ENCODE measurements at places on chromosomes 16 and 17.
A peak's percentile ranks its signal among the peaks of the same experiment; 100 is the strongest.

GRCh38 chr17:17815436-17816200 is 21.2 kb downstream of the SREBF1 start:
- DNase-seq, result no peak

- DNase-seq, result no peak
Observed at GRCh38 chr17:75498726-75499213, 16.6 kb downstream of the CASKIN2 start.

GRCh38 chr16:56841233-56841632 is 23.8 kb upstream of the SLC12A3 start:
- DNase-seq, result no peak

DNA sequence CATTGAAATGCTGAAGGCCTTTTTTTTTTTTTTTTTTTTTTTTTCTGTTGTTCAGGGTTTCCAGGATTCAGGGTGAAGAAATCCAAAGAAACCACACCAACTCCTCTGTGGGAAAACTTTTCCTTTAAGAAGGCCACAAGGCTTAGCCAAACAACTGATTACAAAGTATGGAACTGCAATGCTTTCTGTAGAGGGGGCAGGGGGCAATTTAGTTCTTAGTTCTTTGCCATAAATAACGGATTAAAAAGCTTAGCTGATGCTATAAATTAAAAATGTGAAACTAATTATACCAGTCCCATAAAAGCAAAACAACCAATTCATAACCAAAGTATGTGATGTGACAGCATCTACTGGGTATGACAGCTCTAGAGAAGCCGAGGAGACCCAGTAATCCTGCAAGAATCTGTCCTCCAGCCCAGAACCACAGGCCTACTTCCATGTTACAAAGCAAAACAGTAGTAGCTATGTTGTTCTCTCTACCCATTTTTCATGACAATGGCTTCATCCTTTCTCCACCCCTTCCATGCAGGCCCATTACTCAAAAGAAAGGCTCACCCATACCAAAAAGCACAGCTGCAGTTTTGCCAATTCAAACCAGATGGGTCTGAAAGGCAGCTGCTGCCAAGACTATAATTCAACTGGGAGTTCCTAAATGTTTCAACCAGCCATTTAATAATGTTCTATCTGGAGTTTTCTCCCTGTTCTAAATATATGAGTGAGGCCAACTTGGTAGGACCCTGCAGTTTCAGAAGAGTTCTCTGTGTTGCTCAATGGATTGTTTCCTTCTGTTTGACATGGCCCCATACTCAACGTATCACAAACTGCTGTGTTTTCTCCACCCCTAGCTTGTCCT is 167.1 kb upstream of the ZFHX3 start:
- no peak for DNase-seq

DNA sequence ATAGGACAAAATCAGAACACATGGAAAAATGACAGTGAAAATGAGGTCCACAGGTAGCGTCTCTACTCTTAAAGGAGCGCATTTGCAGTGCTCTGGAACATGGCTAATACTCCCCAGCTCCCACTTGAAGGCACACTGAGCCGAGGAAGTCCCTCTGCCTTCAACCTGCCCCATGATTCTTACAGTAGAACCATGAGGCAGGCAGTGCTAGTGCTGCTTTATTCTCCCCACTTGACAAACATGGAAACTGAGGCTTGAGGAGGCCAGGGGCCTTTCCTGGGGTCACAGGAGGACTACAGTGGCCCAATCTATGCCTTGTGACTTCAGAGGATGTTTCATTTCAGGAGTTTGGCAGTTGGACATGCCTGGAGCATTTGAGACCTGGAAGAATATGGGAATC is 244.1 kb upstream of the MAF start:
- no peak for DNase-seq

DNA sequence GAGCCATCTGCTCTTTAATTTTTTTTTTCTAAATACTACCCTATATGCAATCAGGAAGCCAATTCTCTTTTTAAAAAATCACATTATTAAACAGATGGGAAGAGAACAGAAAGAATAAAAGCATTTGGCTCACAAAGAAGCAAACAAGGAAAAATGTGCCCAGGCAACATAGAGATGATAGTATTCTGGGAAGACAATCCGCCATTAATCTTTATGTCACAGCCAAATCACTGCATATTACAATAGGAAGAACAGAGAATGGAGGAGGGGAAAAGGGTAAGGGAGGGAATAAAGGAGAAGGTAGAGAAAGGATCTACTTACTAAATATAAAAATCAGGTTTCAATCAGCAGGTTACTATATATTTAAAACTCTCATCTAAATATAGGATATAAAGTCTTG is 34.3 kb downstream of the STAT5B start:
- no peak for DNase-seq

GRCh38 chr16:5928476-5929065 is 831.0 kb upstream of the EEF2KMT start:
- no peak for DNase-seq

DNA sequence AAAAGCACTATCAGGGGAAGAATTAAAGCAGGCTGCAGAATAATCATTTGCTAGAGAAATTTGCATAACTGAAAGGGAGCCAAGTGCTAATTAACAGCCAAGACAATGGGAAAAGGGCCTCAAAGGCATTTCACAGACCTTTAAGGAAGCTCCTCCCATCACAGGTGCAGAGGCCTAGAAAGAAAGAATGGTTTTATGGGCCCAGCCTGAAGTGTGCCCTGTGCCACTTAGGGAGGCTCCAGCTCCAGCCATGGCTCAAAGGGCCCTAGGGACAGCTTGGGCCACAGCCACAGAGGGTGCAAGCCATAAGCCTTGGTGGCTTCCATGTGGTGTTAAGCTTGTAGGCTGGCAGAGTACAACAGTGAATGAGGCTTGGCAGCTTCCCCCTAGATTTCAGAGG is 50.1 kb downstream of the RNF112 start:
- DNase-seq, result no peak

DNA sequence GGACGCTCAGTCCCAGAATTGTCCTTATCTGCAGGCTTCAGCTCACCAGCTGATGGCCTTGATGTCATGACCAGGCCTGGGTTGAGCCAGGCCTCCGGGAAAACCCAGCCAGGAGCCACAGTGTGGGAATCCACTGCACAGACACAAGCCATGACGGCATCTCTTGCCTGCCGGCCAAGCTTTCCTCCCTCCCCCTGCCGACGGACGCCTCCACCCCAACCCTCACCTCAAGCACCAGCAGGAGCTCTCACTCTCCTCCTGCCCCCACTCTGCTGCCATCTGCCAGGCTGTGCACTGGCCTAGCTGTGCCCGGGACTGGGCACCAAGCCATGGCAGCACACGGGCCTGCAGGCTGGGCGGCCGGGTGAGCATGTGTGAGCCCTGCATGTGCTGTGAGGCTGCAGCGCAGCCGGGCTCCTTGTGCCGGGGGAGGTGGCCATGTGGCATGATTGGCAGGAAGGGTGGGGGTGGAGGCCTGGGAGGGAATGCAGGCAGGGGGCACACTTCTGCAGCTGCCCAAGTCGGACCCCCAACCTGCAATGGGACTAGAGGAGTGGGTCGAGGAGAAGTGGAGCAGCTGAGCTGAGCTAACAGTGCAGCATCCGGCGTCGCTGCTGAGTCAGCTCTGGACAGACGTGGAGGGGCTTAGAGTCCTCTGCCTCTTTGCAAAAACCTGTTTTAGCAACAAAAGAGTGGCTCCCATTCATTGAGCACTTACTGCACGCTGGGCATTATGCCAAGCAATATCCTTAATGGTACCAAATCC is 268.5 kb downstream of the CBLN1 start:
- no peak for DNase-seq

- no peak for DNase-seq
Observed at GRCh38 chr16:27689711-27690110, 139.8 kb downstream of the KATNIP start.

DNA sequence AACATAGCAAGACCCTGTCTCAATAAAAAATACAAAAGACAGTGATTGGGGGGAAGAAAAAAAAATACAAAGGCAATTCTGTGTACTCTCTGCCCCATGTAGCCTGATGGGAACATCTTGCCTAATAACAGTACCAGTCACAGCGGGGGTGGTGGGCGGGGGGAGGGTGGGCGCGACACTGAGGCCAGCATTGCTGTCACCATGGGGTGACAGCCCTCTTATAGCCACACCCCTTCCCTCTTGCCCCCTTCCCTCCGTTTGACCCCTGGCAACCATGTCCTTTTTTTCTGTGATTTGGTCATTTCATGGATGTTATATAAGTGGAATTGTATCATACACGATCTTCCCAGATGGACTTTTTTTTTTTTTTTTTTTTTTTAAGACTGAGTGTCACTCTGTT is 80.9 kb downstream of the DNAH17 start:
- DNase-seq, result no peak

DNA sequence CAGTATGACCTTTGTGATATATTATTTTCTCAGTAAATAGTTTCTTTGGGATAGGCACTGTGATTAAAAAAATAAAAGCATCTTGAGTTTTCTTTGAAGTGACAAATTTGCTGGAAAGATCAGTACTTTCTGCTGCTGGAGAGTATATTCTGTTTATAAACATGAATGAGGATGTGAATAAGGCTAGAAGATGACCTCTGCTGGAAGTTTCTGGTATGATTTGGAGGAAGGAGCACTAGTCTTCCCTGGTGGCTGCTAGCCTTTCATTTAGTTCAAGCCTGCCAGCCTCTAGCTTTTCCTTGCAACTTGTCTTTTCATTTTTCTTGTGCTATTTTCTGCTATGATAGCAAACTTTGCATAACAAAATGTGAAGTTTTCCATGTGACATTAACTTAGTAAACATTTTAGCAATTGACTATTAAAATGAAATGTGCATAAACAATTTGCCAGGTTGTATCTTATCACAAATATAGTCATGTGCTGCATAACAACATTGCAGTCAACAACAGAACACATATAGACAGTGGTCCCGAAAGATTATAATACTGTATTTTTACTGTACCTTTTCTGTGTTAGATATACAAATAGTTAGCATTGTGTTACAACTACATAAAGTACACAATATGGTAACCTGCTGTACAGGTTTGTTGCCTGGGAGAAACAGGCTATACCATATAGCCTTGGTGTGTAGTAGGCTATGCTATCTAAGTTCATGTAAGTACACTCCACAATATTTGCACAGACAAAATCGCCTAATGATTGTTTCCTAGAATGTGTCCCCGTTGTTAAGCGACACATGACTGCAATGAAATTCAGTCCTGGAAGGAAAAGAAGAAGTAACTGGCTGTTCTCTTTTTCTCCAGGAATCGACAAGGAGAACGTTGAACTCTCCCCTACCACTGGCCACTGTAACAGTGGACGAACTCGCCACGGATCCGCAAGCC is 18.1 kb upstream of the RAB11FIP4 start:
- no peak for DNase-seq

DNA sequence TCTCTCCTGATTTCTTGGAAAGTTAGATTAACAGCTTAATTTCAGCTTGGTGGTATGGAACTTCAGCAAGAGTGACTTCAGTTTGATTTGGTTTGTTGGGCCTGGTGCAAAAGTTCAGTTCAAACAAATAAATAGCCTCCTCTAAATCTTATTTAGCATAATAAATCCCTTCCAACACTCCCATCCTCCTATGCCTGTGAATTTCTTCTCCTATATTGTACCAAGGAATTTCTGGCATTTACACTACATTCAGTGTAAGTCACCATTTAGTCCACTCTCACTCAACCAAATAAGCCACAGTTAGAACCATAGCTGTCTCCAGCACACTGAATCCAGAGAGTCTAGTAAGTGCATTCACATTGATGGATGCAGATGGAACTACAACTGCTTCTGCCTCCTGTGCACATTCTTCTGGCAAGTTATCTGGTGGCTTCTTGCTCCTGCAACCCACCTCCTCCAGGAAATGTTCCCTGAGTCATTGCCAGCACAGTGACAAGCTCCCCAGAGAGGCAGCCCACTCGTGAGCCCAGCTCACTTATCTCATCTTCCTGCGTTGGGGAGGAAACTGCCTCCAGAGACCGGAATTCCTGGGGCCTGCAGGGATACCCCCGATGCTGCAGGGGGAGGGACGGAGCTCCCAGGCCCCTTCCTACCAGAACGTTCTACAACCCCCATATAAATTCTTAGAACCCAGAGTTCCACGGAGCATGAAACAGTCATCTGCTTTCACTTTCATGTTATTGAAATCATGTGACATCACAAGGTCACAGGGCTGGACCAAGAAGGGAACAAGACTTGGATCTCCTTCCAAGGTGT is 318.3 kb downstream of the PHKB start:
- peak; percentile 21 for DNase-seq

DNA sequence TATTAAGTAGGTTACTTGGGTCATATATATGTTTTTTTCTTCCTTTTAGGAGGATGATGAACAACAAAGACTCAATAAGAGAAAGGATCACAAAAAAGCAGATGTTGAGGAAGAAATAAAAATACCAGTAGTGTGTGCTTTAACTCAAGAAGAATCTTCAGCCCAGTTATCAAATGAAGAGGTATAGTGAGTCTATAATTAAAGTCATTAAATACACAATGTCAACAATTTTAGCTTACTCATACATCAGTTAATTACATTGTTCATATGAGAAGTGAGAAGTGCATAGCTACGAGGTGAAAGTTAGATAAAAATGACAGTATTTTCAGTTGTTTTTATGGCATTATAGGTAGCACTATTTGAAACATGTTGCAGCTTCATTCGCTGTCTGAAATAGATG is 65.2 kb downstream of the NUP88 start:
- DNase-seq, result no peak

DNA sequence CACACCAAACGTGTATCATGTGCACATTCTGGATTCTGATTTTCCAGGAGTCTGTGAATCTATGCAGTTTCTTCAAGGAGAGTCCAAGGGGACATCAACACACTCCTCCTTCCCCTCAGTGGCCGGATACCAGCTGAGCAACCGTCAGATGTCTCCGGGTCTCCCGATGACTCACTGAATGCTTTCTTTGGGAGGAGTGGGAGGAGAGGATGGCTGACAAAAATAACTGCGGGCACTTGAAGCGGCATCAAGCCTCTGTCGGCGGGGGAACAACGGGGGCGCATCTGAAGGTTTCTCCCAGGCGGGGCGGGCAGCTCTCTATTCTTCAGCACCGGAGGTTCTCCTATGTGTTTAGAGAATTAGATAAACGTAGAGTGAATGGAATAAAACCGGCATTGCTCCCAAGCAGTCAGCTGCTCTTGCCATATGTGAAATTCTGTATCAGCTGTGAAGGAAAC is 24.6 kb upstream of the LRRC75A start:
- no peak for DNase-seq

DNA sequence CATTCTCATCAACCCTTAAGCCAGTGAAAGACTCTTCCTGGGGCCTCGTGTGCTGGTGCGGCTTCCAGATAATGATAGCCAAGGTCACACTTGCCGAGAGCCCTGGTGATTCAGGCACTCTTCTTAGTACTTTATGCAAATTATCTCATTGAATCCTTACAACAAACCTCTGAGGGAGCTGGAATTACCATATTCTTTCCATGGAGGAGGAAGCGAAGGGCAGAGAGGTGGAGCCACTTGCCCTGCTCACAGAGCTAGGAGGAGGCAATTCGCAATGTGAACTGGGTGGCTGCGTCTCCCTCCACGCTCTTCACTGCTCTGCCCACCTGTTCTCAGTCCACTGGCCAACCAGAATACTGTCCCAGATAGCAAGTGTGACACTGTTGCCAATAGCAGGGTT is 409.7 kb downstream of the SNX29 start:
- DNase-seq, result no peak

DNA sequence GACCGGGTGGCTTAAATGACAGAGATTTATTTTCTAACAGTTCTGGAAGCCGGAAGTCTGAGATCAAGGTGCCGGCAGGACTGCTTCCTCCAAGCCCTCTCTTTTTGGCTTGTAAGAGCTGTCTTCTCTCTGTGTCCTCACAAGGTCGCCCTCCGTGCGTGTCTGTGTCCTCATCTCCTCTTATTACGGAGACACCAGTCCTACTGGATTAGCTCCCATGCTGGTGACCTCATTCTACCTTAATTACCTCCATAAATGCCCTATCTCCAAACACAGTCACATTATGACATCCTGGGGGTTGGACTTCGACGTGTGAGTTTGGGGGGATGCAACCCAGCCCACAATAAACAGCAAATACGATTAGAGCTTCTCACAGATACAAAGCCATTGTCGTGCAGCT is 161.5 kb downstream of the FOXL1 start:
- DNase-seq, result no peak
